ENCODE measurements at places on chromosomes 5 and 9.

- no peak for DNase-seq
These were observed 472.1 kb downstream of the DMRT2 start for GRCh38 chr9:1522219-1522767.

DNA sequence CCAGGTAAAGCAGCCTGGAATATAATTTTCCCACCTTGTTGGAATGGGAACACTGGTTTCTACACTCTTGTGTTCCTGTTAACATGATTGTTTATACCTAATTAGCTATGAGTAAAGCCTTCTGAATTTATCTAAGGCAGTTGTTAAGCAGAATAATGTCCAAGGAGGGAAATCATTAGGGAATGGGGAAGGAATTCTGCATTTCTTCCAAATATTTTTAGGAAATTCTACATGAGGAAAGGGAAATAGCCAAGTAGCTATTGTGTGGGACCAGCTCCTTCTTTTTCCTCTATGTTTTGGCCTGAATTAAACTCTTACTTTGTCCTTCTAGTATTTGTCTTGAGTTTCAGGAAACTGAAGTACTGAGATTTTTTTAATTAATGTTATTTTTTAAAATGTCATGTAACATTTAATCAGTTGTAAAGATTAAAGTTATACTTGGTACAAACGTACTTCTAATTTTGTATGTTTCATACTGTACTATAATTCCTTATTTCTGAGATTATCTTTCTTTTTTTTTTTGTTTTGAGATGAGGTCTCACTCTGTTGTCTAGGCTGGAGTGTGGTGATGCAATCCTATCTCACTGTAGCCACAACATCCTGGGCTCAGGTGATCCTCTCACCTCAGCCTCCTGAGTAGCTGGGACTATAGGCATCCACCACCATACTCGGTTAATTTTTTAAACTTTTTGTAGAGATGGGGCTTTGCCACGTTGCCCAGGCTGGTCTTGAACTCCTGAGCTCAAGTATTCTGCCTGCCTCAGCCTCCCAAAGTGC, 28.5 kb downstream of the ANKDD1B start:
- DNase-seq, result no peak

DNA sequence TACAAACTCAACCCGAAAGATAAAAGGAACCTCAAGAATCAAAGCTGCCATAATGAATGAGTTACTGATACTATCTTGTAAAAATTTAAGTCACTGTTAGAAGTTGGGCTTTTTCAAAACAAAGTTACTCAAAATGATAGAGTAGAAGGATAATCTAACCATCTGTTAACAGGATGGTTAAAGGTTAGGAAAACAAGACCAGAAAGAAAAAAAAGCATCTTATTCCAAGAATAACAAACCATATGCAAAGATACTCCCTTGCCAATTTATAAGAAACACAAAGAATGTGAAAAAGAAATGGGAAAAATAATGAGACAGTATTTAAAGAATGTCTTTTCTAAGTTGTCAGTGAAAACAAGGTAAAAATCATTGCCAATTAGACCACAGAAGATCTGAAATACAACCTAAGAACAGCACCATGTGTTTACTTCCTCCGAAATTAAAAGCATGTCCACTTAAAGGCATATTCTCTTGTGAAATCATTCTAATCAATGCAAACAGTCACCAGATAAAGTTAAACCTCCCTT, 51.2 kb downstream of the STRBP start:
- no peak for DNase-seq

- no peak for DNase-seq
These were observed 101.3 kb downstream of the AGTPBP1 start for GRCh38 chr9:85640425-85640824.

GRCh38 chr9:74512416-74512815, 15.3 kb downstream of the RORB start:
- no peak for DNase-seq

DNA sequence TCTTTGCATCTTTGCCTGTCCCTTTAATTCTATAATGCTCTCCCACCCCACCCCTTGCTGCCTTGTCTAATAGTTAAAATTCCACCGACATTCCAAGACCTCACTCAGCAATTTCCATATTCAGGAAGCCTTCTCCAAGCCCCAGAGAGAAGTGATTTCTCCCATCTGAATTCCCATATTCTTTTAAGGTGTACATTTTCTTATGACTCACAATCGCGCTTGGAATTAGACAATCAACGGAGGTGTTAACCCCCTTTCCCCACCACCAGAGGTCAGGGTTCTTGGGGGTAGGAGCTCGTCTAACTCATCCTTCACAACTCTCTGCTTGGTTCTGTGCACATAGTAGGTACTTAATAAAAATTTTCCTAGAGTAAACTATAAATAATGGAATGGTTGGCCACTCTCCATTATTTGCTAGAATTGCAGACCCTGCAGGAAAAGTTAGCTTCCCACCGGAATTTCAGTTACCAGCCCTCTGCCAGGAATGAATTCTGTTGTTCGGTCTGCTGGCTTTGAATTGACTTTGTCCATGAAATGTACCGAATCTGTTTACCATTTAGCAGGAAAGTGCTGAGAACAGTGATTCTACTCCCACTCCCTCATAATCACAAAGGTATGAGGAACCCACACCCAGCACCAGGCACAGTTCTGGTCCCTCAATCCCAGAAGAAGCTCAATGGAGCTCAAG, 5.0 kb downstream of the KCNIP1 start:
- no peak for DNase-seq
